ENCODE measurements at places on chromosomes 7 and 10.
A peak's percentile ranks its signal among the peaks of the same experiment; 100 is the strongest.

DNA sequence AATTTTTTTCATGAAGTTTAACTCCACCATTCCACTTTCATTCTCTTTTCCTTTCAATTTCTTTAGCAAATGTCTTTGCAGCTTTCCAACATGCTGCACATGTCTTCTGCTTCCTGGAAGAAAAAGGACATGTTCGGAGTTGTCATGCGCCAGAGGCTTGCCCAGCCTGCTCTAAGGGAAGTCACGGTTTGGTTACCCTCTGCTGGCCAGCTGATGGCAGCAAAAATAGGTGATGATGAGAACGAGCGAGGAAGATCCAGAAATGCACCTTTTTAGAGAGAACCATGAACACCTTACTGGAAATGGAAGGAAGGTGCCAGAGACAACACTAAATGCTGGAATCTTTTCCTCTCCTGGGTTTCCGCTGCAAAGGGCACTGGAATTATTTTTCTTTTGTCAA, 4.9 kb upstream of the ZSCAN21 start:
- DNase-seq, result peak; percentile 26

GRCh38 chr7:132528695-132529094, 47.6 kb downstream of the PLXNA4 start:
- no peak for DNase-seq

- DNase-seq, result no peak
Measured at GRCh38 chr10:45419676-45420025, 45.6 kb downstream of the ALOX5 start.

- no peak for DNase-seq
Measured at GRCh38 chr10:118969014-118969413, 60.5 kb upstream of the NANOS1 start.

DNA sequence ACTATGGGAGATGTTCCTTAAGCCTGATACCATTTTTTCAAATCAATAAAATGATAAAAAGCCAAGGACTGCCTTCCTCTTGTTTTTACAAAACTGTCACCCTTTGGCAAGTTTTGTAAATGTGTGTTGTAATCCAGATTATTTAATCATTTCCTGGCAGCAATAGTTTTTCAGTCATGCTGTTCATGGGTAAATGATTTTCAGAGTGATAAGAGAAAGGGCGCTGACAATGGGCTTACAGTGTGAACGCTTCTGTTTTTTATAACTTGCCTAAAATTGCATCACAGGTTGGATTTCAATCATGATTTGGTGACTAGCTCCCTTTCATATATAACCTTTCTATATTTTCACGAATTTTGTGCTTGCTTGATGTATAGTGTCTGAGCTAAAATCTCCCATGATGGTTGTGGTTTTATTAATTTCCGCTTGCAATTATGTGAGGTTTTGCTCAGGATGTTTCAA, 19.0 kb upstream of the DMBT1 start:
- DNase-seq, result no peak

GRCh38 chr10:69856601-69857166, 55.0 kb downstream of the COL13A1 start:
- no peak for DNase-seq
